ENCODE measurements at places on chromosomes 5 and 9.

- H3K36me3 ChIP-seq = no peaks in the 10 kb centered on the region
- no peak overlapping the region for H3K27ac ChIP-seq
- no peak for DNase-seq
- no peaks in the 10 kb centered on the region for H3K4me1 ChIP-seq
- H3K4me3 ChIP-seq = no peak overlapping the region
Measured at GRCh38 chr5:167317884-167318283, 973.6 kb upstream of the WWC1 start.

DNA sequence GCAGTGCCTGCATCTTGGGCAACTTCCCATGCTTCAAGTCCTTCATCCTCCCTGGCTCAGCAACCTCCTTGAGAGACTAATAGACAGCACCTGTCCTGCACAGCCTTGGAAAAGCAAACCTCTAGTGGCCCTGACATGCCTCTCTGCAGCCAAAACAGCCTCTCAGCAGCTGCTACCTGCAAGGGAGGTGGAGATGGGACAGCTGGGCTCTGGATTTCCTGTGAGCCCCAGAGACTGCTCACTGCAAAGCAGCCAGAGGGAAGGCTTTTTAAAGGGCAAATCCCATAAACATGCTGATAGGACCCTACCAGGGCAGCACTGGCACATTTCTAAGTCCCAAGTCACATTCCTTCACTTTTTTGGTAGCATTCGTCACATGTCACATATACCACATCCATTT is 31.5 kb upstream of the MYORG start:
- no peaks in the 10 kb centered on the region for H3K4me1 ChIP-seq
- H3K27me3 ChIP-seq = no peaks in the 10 kb centered on the region
- H3K4me3 ChIP-seq = no peak overlapping the region
- no peak overlapping the region for H3K27ac ChIP-seq
- no peak for DNase-seq

- H3K27ac ChIP-seq = no peak overlapping the region
- no peaks in the 10 kb centered on the region for H3K27me3 ChIP-seq
- H3K36me3 ChIP-seq = peaks cover 13% of the 10 kb centered on the region
- H3K4me3 ChIP-seq = no peak overlapping the region
- no peaks in the 10 kb centered on the region for H3K4me1 ChIP-seq
- DNase-seq = no peak
Measured at GRCh38 chr5:55276771-55277170, 30.7 kb downstream of the DHX29 start.

DNA sequence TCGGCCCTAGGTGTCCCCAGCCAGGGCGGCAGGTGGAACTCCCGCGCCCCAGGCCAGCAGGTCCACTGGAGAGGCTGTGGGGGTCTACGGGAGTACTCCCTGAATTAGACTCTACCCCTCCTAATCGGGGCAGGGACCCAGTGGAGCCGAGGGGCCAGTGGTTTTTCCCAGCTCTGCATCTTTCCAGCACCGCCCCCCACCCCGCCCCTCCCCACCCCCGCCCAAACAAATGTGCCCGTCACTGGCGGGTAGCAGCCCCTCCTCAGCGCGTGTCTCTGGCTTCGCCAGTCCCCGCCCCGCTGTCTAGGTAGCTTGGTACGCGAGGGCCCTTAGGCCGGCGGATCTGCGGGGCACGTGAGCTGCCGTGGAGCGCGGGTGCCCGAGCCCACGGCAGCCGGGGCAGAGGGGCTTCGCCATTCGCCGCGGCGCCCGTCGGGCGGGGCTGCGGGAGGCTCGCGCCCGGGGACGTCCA is 7.0 kb downstream of the UNC5A start:
- H3K27ac ChIP-seq = peak overlapping the region; percentile 59
- H3K4me1 ChIP-seq = peaks cover 24% of the 10 kb centered on the region
- H3K36me3 ChIP-seq = no peaks in the 10 kb centered on the region

DNA sequence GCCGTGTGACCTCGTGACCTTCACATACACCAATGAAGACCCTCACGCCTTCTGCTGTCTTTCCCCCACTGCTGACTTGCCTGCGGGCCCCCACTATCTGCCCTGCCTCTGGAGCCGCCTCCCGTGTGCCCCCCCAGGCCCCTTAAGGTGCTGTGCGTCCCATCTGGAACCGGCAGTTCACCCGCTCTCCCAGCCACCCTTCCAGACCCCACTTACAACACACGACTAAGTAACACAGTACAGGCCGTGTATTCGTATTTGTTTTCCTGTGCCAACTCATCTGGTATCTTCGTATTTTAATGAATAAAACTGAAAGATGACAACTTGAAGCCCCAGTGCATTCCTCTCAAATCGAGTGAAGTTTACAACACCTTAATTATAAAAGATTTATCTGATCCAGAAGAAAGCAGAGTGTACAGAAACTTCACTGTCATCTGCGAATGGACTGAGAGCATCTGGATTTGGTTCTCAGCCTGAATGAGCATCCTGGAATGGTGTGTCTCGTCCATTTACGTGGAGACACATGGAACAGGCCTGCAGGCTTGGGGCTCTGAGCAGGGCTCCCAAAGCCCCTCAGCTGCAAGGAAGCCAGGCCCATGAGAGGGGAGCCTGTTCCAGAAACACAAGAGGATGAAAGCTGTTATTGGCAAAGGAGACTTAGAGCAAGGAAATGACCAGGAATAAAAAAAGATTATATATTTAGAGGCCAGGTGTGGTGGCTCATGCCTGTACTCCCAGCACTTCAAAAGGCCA is 21.9 kb upstream of the TERT start:
- DNase-seq = no peak
- no peak overlapping the region for H3K27ac ChIP-seq
- H3K27me3 ChIP-seq = no peaks in the 10 kb centered on the region
- H3K4me1 ChIP-seq = no peaks in the 10 kb centered on the region
- H3K4me3 ChIP-seq = no peak overlapping the region

DNA sequence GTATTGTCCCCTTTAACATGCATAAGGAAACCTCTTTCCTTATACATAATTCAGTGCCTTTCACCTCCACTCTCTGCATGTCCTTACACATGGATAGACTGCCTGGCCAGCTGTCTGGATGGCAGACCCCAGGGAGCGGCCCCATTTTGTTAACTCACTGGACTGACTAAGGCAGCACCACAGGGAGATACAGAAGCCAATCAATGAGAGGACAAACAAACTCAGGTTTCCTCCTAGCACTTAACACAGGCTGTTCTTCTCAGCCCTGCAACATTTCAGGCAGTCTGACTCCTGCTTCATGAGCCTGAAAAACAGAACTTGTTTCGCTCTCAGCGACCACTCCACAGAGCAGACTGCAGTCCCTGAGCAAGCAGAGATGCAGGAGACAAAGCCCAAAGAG is 135.4 kb upstream of the RASEF start:
- no peak overlapping the region for H3K27ac ChIP-seq
- DNase-seq = no peak
- H3K36me3 ChIP-seq = no peaks in the 10 kb centered on the region
- H3K4me1 ChIP-seq = peaks cover 8% of the 10 kb centered on the region
- H3K27me3 ChIP-seq = peaks cover 3% of the 10 kb centered on the region

DNA sequence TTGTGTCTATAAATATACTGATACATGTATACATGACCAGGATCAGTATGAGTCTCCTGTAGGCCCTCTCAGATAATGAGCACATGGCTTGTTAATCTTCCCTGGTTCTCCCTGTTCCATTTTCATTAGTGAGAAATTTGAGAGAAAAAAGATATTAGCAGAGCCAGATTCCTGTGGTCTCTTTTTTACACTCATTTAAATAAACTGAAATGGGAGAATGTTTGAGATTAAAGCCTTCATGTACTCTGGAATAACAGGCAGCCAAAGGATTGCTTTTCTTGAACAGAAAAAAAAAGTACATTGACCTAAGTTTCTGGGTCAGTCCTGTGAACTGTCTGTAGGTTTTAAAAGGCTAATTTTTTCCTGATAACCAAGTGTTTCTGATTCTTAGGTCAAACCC is 44.2 kb downstream of the PWWP2A start:
- no peak for DNase-seq
- H3K4me3 ChIP-seq = no peak overlapping the region
- H3K27me3 ChIP-seq = no peaks in the 10 kb centered on the region
- no peak overlapping the region for H3K27ac ChIP-seq
- H3K36me3 ChIP-seq = peaks cover 42% of the 10 kb centered on the region

- no peak for DNase-seq
- peaks cover 10% of the 10 kb centered on the region for H3K4me1 ChIP-seq
- H3K36me3 ChIP-seq = no peaks in the 10 kb centered on the region
- H3K27ac ChIP-seq = no peak overlapping the region
- H3K27me3 ChIP-seq = no peaks in the 10 kb centered on the region
Measured at GRCh38 chr5:4551034-4551433, 589.1 kb upstream of the ADAMTS16 start.
